ENCODE measurements at places on chromosomes 2 and 18.
A peak's percentile ranks its signal among the peaks of the same experiment; 100 is the strongest.

GRCh38 chr18:74368901-74369705 is 53.5 kb downstream of the C18orf63 start:
- DNase-seq = no peak

- DNase-seq = no peak
Measured at GRCh38 chr18:35086704-35087103, 45.5 kb downstream of the MAPRE2 start.

DNA sequence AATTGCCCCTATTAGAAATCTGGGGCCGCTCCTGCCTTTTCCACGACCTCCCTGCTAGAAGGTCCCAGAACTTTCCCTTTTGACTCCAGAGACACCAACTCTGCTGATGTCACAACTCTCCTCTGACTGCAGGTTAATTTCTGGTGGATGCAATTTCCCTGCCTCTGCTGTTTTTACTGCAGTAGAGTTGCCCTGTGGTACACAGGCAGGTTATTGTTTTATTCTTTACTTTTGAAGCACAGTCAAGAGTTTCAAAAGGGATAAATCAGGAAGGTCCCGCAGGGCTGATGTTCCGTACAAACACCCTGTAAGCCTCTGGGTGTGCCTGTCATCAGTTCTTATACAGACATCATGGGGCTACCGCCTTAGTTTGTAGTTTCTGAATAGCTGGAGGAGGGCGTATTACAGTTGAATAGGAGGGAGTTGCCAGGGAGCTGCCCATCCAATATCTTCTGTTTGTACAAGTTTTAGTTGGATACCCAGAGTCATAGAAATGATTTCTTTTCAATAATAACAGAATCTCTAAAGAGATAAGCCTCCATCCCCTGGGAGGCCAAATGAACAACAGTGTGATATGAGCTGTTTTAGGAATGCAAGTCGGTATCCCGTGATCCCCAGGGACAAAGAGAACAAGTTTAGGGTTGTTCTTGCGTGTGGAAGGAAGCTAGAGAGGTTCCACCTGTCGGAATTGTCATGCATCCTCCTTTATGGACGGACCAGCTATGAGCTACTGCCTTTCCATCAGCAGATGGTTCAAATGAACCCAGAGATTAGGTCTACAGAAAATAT is 108.4 kb upstream of the COPS8 start:
- no peak for DNase-seq

DNA sequence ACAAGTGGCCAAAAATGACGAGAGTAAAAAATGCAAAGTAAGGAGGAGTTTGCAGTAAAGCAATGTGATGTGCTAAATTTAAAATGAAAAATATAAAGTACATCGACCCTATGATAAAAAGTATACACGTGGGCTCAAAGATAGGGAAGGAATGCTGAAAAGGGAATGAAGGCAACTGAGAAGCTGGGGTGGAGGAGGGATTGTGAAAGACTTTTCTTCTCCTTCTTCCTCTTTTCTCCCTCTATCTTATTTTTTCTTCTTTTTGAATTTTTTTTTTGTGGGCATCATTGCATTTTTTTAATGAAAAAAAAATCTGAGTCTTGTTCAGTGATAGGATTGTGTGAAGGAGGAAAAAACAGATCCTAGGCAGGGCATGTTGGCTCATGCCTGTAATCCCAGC is 57.6 kb upstream of the STK17B start:
- DNase-seq = no peak

DNA sequence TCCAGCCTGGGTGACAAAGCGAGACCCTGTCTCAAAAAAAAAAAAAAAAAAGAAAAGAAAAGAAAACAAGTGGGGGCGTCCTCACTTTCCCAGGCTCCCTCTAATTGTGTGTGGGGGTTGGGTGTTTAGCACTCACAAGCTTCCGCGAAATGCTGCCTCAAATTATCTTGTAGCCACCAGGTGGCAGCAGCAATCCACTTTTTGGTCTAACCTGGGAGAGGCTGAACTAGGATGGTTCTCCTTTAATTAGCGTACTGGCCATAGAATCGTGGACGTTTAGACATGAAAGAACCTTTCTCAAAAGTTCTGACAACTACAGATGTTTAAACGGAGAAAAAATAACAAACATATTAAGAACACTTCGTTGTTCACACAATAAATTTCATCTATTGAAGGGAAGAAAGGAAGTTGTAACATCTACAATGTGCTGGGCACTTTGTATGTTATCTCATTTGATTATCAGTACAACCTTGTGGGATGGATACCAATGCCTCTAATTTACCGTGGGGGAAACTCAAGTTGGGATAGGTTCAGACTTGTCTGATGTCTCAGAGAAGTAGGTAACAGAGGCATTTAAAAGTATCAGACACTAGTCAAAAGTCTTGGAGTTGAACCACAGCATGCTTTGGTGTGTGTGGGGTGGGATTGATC is 122.7 kb upstream of the NABP1 start:
- peak; percentile 78 for DNase-seq

DNA sequence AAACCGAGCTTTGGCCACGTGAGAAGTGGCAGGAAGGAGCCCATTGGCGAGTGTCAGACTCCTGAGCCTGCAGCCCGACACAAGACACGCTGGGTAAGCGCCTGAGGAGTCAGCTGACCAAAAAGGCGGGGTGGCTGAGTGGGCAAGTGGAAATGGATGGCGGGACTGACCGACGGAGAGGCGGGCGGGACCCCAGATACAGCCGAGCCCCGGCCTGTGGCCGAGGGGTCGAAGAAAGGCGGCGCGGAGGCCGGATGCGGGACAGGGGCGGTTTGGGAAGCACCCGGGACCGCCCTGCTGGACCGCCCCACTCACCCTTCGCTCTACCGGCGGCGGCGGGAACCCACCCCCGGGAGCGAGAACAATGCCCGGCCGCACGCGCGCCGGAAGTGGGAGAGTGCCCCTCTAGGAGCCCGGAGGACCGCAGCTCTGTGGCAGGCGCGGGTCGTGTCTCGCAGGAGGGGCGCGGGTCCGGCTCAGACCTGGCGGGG is 22.8 kb downstream of the ZSCAN30 start:
- peak; percentile 81 for DNase-seq

- no peak for DNase-seq
Measured at GRCh38 chr2:229057976-229058553, 213.0 kb downstream of the PID1 start.

DNA sequence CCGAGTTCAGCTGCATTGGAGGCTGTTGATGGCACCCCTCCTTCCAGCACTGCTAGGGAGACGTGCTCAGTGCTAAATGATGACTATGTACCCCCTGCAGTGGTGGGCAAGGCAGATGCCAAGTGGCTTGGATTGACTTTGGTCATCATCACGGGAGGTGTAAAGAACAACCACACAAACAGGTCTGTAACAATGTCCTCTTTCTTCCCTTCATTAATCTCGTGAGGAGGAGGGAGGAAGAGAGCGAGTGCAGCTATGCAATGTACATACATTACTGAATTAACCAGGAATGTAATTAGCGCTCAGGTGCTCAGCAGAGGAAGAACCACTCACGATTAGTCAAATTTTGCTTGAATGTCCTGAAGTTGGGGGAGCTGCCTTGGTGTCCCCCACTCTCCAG is 173.9 kb upstream of the SKOR2 start:
- no peak for DNase-seq

All from hippocampal formation (tissue), 2 donors.